ENCODE measurements at places on chromosomes 3 and 15. TPM values are rescaled to one million over a fixed set of nuclear protein-coding genes. Genes with fewer than 3 reads are reported as not detected.

TOP2B gene
- 69.4 TPM for total RNA-seq

TUSC7 gene
- total RNA-seq: not detected

WHAMM gene
- total RNA-seq: 8.6 TPM

TEX9 gene
- total RNA-seq: 4.9 TPM

IVD gene
- total RNA-seq: 12.2 TPM

ACKR2 gene
- total RNA-seq: 0.10 TPM

CYP1A2 gene
- total RNA-seq: not detected

All from A549 treated with dexamethasone at 1 μM for 4 hours (cell line).